ENCODE measurements at places on chromosomes 1 and 21.
A peak's percentile ranks its signal among the peaks of the same experiment; 100 is the strongest.

GRCh38 chr1:10510520-10511493 lies 36.1 kb downstream of the PEX14 start:
- peak; percentile 60 for DNase-seq

- no peak for DNase-seq
Observed at GRCh38 chr21:42684109-42684916, 30.9 kb downstream of the PDE9A start.

DNA sequence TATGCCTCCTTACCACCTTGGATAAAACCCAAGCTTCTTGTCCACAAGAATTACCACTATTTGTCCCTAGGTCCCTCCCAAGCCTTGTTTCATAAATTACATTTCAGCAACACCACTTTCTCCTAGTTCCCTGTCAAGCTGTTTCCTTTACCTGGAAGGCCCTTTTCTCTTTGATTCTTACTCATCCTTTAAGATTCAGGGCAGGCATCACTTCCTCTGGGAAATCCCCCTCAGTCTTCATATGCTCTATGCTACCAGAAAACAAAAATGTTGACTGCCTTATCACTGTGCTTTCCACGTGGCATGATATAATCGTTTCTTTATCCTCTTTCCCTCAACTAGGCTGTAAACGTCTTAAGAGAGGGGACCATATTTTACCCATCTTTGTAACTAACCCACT lies 102.7 kb downstream of the LYST start:
- DNase-seq: no peak

- no peak for DNase-seq
Observed at GRCh38 chr1:80629304-80629837, 1171.4 kb upstream of the ADGRL2 start.

DNA sequence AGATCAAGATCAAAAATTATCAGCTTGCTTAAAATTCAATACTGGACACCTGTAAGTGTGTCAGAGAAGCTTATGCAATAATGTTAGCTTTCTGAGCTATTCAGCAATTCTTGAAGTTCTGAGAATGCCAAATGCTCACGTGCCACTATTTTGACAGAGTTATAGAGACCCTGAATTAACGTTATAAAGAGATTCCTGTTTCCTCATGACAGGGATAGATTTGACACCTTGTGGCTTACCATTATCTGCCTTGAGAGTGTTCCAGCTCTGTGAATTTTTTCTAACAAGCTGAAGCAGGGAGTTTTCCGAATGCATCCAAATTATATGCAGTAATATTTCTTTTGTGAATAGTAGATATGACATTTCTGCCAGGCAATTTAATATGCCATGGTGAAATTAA lies 781.6 kb downstream of the ADGRL2 start:
- DNase-seq: no peak

- DNase-seq: no peak
Observed at GRCh38 chr1:82486969-82487368, 686.2 kb downstream of the ADGRL2 start.

DNA sequence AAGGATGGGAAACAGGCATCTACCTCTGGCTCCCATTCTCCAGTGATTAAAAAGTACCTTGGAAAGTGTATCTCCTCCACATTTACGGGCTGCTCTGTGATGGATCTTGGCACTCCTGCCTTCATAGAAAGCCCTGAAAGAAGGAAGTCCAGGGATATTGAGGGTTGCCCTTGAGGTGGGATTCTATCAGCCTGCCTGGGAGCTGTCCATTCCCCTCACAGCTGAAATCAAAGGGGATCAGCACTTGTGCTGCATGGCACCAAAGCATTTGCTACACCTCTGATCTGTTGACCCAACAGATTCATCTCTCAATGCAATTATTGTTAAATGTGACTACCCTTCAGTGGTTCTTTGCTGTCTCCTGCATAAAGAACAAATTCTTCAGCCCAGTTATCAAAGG lies 442.0 kb upstream of the RUNX1 start:
- no peak for DNase-seq

GRCh38 chr1:194809665-194810064 lies 1623.3 kb upstream of the B3GALT2 start:
- no peak for DNase-seq

- no peak for DNase-seq
Observed at GRCh38 chr1:201346987-201347386, 30.5 kb downstream of the TNNT2 start.

- DNase-seq: no peak
Observed at GRCh38 chr1:54132495-54132894, 20.3 kb downstream of the CDCP2 start.

DNA sequence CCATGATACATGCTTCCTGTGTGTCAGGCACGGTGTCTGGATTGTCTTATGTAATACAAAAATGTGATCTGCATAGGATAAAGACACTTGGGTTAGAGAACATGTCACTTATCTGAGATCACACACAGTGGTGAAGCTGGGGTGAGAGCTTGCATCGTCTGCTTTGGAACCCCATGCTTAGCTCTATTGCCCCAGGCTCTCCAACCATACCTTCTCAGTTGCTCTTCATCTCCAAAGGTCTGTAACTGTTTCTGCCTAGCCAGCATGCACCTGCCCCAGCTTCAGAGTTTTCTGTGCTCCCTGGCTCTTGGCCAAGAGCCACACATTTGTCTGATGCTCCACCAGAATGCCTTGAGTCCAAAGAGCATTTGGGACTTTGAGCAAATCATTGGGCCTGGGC lies 93.9 kb upstream of the COG2 start:
- peak; percentile 41 for DNase-seq

GRCh38 chr21:46585191-46585953 lies 19.5 kb downstream of the S100B start:
- no peak for DNase-seq

DNA sequence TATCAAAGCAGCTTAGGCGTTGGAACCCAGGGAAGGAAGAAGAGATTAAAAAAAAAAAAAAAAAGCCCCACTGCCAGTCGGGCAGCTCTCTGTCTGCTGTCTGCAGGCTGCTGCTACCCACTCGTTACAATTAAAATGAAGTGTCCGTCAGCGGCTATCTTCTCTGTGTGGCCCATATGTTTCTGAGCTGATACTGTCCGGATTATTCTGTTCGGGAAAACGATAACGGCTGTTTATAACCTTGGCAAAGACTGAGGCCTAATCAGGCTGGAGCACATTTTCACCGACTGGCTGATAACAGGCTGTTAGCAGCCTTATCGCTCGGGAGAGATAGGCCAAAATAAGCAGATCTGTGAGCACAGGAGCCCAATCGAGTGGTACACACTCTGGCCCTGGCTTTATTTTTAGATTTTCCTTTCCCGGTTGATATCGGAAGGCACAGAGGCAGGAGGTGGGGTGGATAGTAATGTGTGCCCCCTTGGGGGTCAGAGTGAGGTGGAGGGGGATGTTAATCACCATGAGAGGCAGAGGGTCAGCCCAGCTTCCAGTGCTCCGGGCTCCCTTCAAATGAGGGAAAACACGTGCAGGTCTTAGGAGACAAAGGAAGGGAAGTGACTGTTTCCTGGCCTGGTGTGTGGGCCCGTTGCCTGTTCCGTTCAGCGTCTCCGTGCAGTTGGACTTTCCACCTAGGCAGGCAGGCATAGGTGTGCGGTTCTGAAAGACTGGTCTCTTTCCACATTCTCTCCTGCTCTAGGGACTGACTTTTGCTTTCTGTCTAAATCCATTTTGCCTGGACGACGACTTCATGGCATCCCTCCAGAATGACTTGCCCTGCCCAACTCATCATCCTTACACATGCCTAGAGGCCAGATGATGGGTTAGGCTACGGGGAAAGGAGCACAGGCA lies 153.4 kb downstream of the PBX1 start:
- no peak for DNase-seq

DNA sequence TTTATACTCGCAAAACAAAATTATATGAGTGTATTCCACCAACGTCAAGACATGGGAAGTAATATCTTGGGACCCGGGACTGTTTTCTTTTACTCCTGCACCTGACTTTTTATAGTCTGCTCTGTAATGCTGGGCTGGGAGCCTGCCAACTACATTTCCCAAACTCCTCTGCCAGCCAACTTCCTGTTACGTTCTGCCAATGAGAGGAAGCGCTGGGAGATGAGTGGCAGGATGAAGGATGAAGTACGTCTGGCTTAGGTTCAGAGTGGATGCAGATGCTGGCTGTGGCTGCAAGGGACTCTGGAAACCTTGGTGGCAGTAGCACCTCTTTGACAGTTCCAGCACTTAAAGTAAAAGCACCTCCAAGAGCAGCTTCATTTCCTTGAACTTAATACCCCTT lies 59.6 kb downstream of the USP24 start:
- peak; percentile 5 for DNase-seq

DNA sequence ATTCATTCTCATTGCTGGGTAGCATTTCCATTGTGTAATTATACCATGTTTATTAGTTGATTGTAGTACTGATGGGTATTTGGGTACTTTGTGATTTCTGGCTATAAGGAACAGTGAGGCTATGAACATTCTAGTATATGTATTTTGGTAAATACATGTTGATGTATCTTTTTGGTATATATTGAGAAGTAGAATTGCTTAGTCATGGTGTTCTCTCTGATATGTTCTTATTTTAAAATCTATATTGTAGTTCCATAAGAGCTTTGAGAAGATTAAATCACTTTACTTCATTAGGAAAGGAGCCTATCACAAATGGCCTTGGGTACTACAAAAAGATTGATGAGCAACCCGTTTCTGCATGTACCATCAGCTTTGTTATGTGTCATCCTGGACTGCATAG lies 13.4 kb downstream of the MIXL1 start:
- DNase-seq: no peak

DNA sequence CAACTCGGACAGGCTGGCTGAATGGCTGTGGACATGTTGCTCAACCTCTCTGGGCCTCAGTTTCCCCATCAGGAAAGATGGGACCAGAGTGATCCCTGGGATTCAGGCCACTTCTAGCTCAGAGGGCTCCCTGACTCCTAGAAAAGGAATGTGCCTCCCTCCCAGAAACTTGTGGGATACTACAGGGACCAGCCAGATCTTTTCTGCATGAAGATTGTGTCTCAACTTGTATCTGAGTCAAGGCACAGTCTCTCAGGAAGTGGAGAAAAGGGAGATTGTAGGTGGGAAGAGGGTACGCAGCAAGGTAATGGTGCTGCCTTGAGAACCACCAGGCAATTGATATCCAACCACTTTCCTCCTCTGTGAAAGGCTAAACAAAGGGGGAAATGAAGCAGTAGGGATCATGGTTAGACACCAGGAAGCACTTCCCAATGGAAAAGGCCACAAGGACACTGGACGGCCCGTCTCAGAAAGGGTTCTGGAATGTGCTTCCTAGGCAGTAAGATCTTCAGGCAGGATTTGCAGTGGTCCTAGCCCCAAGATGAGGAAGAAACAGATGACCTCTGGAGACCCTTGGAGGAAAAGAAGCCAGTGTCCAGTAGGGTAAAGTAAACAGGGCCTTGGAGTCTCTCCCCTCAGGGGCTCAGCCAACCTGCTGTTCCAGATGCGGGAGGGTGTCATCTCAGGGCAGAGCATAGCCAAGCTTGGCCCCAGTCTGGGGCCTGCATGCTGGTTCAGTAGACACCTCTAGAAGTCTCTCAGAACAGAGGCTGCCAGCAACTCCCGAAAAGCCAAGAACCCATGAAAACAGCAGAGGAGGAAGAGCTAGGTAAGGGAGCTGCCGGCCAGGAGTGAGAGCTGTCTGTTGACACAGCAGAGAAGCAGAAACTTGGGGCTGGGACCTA lies 16.8 kb downstream of the IFFO2 start:
- no peak for DNase-seq

DNA sequence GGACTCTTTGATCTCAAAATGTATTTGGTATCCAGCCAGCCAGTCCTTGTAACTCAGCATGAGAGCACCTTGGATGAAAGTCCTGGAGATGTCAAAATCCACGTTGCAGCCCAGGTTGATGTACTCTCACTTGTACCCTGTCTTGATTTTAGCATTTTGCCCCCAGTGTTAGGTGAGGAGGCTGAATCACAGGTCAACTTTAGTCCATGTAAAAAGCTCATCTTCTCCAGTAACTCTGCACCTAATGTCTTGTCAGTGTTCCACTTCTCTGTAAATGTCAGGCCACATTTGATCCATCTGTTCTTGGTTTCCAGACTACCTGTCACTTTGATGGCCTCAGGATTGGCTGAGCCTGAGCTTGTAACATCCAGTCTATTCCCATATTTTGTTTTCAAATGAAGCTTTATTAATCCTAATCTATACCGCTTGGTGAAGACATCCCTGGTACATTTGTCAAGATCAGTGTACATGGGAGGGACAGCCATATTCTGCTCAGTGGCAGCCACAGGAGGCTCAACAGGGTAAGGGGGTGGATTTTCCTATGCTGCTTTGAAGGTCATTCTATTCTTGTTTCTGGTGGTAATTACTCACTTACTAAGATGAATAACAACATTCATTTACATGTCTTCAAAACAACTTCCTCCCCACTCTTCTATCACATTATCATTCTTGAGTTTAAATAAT lies 24.1 kb upstream of the FCRL3 start:
- DNase-seq: no peak

- no peak for DNase-seq
Observed at GRCh38 chr1:208042868-208043267, 131.9 kb upstream of the CD34 start.

DNA sequence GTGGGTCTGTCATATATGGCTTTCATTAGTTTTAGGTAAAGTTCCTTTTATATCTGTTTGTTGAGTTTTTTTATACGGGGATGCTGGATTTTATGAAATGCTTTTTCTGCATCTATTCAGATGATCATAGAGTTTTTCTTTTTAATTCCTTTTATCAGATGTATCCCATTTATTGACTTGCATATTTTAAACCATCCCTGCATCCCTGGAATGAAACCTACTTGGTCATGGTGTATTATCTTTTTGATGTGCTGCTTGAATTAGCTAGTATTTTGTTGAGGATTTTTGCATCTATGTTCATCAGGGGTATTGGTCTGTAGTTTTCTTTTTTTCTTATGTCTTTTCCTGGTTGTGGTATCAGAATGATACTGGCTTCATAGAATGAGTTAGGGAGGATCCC lies 118.0 kb downstream of the NME7 start:
- no peak for DNase-seq

- DNase-seq: no peak
Observed at GRCh38 chr21:34280389-34280795, 83.4 kb upstream of the KCNE2 start.

DNA sequence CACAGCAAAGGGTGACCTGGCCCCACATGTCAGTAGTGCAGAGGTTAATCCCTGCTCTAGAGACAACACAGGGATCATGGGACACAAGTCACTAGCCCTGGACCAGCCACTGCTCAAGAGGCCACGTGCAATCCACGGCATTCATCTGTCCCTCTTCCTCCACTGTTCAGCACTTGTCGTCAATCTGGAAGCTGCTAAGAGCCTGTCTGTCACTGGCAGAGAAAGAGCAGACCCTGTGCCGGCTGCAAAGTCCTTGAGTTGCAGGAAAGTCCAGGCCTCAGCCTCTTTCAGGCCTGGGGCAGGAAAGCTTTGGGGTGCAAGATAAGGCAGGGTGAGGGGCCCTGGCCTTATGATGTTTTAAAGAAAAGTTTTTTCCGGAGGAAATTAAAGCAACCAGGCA lies 16.7 kb downstream of the CELA2B start:
- DNase-seq: no peak

DNA sequence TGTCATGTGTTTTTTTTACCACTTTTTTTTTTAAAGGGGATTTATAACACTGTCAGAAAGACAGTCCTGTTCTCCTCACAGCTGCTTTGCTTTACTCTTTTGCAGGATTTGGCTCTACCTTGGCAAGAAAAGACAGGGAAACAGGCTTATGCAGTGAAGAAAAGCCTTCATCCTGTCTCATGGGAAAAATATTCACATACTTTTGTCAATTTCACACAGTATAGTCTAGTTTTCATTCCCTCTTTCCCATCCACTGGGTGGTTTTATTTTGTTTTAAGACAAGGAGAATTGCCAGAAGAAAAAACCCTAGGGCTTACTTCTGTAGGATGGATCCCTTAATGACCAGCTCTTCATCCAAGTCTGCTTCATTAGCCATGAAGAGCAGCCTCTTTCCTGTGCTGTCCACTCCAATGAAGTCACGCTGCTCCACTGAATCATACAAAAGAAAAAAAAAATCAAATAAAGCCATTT lies 60.0 kb downstream of the EIF2B3 start:
- DNase-seq: no peak
